Muscle of leg (tissue), 16 donors: ENCODE measurements at places on chromosomes 1 and 21. TPM values are rescaled to one million over a fixed set of nuclear protein-coding genes. Genes with fewer than 3 reads are reported as not detected.

- DNase-seq: no peak
- H3K36me3 ChIP-seq: no peaks in the 10 kb centered on the region
- no peak overlapping the region for H3K4me3 ChIP-seq
- H3K4me1 ChIP-seq: no peaks in the 10 kb centered on the region
- no peaks in the 10 kb centered on the region for H3K27me3 ChIP-seq
These were observed 49.4 kb upstream of the ROR1 start for GRCh38 chr1:63724375-63724899.

DNA sequence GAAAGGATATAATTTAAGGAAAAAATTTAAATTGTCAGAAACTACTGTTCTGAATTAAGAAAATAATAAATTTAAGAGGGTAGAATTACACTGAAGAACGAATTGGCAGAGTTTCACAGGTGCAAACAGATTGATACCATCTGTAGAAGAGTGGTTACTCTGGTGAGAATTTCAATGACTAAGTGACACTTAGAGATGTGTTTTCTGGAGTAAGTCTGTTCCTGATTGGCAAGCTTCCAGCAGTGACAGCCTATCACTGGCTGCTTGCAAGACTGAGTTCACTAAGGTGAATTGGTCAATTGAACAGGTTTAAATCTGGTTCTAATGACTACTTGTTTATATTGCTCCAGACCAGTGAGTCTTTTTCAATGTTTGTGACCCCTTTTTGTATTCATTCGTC lies 838.2 kb upstream of the RGS18 start:
- H3K4me3 ChIP-seq: no peak overlapping the region
- no peaks in the 10 kb centered on the region for H3K27me3 ChIP-seq
- H3K27ac ChIP-seq: no peak overlapping the region

DNA sequence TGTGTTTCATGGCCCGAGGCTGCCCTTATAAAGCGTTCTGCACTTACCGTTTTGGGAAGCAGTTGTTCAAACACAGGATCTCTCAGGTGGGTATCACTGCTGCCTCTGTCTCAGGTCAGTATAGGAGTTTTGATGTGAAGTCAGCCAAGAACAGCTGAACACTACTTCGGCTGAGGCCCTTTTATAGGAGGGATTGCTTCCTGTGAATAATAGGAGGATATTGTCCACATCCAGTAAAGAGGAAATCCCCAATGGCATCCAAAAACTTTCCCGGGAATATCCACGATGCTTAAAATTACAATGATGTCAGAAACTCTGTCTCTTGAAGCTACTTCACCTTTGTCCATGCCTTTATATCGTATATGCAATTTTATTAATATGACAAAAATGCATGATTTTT lies at the start of gene SELE:
Gene SELE (minus strand): TSS at position 156 of the 400 bp plus-strand sequence. CDS start 467 bp downstream, outside the sequence.
- peaks cover 4% of the 10 kb centered on the region for H3K27me3 ChIP-seq
- H3K4me1 ChIP-seq: no peaks in the 10 kb centered on the region
- no peak within 1 kb of the TSS for H3K27ac ChIP-seq
- peak; percentile 12 for DNase-seq
- H3K36me3 ChIP-seq: no peaks in the 10 kb centered on the region
- no peak within 1 kb of the TSS for H3K4me3 ChIP-seq

DNA sequence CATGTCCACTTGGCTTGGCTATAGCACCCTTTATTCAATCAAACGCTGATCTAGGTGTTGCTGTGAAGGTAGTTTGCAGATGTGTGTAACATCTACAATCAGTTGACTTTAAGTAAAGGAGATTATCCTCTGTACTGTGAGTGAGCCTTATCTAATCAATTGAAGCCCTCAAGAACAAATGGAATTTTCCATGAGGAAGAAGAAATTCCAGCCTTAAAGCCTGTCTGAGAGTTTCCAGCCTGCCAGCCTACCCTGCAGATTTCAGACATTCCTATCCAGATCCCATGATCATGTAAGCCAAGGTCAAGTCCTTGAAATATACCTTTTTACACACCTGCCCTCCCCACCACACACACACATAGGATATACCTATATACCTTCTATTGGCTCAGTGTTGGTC lies 696.7 kb downstream of the MRPL39 start:
- H3K27ac ChIP-seq: no peak overlapping the region
- DNase-seq: no peak
- no peak overlapping the region for H3K4me3 ChIP-seq
- no peaks in the 10 kb centered on the region for H3K4me1 ChIP-seq
- no peaks in the 10 kb centered on the region for H3K27me3 ChIP-seq
- H3K36me3 ChIP-seq: no peaks in the 10 kb centered on the region

DNA sequence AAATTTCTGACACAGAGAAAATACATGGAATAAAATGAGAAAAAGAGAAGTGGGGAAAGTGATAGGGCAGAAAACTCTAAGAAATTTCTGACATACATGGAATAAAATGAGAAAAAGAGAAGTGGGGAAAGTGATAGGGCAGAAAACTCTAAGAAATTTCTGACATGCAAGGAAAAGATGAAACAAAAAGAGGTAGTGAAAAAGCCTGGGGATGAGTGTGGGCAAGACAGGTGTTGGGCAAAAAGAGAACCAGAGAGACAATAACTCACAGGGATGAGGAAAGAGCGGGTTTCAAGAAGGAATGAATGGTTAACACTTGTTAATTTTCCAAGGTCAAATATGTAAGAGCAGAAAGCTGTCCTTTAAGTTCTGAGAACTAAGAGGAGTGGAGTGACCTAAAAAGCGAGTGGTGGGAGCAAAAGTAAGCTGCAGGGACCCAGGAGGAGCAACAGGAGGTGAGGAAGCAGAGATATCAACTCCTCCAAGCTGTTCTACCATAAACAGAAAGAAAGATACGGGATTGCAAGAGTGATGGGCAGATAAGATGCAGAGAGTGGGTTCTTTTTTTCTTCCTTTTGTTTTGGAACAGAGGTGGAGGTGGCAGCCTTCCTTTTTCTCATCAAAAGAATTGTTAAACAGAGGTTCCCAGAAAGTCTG lies 29.9 kb upstream of the EXO1 start:
- no peak overlapping the region for H3K4me3 ChIP-seq
- H3K4me1 ChIP-seq: no peaks in the 10 kb centered on the region
- no peak for DNase-seq

Gene OTUD3
- 6.8 TPM for total RNA-seq

Gene TRIM45
- 16.7 TPM for total RNA-seq

Gene RGS4
- total RNA-seq: 1.8 TPM

Gene RAB25
- total RNA-seq: not detected
